ENCODE measurements at places on chromosomes 5 and 9.

DNA sequence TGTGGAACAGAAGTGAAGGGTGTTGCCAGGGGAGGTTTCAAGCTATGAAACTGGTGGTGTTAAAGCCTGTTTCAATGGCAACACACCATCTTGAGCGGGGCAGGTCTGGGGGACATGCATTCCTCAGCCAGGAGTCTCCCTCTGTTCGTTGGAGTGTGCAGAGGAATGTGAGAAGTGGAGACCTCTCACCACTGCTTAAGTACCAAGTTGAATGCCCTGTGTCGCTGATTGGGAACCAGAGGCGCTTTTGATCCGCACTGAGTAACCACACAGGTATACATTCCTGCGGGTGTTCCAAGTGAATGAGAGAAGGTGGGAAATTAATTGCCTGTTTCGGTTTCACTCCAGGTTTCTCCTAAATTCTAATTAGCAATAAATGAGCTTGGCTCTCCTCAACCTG is 99.4 kb downstream of the LIX1 start:
- no peak for DNase-seq

GRCh38 chr9:131608493-131609037 is 63.2 kb downstream of the PRRT1B start:
- DNase-seq = peak; percentile 96

GRCh38 chr5:10018201-10019069 is 231.3 kb downstream of the ATPSCKMT start:
- peak; percentile 63 for DNase-seq

- DNase-seq = peak; percentile 46
These were observed 31.8 kb downstream of the FABP6 start for GRCh38 chr5:160260881-160261815.

- DNase-seq = no peak
These were observed 53.2 kb upstream of the HMHB1 start for GRCh38 chr5:143758750-143759149.

GRCh38 chr9:88808019-88808656 is 183.1 kb upstream of the S1PR3 start:
- no peak for DNase-seq

GRCh38 chr5:13133951-13134350 is 810.5 kb downstream of the DNAH5 start:
- no peak for DNase-seq

DNA sequence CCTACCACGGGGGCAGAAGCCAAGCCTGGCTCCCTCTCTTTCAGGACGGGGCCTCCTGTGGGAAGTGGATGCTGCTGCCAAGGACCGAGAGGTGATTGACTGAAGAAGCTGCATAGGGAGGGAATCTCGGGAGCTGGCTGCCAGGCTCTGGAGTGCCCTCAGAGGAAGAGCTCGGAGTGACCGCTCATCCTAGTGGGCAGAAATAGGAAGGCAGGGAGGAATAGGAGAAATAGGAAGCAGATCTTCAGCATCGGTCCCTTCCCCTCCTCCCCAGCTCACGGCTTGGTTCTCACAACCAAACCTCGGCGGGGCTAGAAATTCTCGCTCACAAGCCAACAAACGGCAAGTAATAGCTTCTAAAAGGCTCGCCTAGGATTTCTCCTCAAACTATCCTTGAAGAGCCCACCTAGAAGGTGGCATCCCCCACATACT is 159.9 kb upstream of the RAI14 start:
- DNase-seq = no peak

GRCh38 chr5:84450617-84451414 is 66.1 kb upstream of the EDIL3 start:
- DNase-seq = peak; percentile 6

- DNase-seq = no peak
These were observed 98.5 kb upstream of the LHFPL2 start for GRCh38 chr5:78747055-78747454.

GRCh38 chr5:88979244-88979643 is 96.3 kb upstream of the MEF2C start:
- no peak for DNase-seq

DNA sequence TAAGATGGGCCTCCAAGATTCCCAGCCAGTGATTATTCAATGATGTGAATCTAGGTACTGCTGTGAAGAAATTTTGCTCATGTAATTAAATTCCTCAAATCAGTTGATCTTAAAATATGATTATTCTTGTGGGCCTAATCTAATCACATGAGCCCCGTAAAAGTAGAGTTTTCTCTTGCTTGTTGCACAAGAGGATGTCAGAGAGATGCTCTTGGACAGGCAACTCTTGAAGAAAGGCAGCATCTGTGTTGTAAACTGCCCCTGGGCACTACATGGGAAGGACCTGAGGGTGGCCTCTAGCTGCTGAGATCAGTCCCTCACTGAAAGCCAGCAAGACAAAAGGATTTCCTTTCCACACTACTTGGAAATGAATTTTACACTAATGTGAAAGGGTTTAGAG is 132.9 kb downstream of the TRPM3 start:
- no peak for DNase-seq

DNA sequence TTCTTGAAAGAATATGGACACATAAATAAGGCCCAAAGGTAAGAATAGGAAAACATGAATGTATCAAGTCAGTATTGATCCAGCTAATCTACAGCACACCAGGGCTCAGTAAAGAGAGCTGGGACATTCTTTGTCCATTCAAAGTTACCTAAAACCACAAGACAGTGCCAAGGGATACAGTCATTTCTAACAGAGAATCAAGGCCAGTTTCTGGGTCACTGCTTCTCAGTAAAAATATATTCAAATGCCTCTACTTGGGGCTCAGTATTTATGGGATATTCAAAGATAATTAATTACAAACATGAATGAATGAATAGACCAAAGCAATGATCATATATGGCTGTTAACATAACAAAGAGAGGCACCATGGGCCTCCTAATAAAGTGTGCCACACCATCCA is 34.9 kb downstream of the MTMR12 start:
- DNase-seq = no peak

DNA sequence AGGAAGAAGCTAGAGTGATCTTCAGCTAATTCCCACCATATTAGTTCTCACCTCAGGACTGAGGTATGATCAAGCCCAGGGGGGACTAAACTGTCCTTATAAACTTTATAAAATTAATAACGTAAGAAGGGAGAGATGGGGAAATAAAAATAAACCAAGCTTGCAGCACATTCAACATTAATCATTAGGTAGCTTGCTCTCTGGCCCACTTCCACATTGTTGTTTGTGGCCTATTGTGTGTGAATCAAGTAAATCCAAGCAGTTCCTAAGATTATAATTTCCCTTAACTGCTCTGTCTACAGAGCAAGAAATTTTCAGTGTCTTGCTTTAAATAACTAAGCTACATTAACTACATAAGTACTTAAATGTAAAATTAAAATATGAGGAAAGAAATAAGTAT is 131.3 kb upstream of the ABCA1 start:
- DNase-seq = no peak

DNA sequence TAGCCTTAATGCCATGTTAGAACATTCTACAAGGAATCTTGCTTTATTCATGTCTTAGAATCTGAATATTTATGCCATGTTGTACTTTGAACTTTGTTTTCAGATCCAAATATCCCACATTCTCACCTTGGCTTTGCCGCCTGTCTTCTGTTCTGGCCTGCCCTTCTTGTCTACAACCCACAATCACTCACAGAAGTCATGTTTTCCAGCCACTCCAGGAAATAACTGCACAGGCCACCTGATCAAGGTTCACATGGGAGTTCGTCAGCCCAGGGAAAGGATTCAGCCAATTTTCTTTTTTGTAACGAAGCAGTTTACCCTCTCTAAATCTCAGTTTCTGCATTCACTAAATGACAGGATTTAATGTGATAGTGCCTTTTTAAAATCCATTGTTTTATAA is 70.5 kb downstream of the JAKMIP2 start:
- no peak for DNase-seq

- DNase-seq = no peak
These were observed 265.1 kb downstream of the ARL15 start for GRCh38 chr5:54045077-54045792.

DNA sequence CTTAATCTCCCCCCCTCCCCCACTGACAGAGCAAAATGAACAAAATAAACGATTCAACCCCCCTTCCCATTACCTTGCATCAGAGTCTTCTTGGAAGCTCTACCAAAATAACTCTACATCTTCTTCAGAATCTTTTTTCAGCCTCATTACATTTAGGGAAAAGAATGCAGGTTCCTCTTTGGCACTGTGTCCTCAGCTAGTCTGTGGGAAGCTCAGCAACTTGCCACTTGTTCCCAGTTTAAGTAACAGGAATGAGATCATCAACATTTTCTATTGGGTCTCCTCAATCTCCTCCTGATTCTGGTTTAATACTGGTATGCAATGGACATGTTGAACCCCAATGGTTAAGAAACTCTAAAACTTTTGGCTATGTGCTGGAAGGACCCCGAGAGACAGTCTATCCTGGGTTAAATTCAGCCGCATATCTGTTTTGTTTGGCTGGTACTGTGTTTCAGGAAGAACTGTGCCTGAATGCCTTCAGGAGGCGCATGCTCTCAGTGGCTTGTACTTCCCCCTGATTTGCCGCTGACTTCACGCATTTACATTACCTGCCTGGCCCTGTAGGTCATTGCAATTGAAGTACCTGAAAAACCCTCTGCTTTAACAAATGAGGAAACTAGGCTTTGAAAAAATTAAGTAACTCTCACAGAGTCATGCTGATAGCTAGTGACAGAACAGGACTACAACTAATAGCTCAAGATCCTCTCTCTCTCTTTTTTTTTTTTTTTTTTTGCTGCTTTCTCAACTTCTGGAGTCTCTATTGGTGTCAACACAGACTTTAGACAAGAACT is 78.1 kb upstream of the HMHB1 start:
- DNase-seq = peak; percentile 30

DNA sequence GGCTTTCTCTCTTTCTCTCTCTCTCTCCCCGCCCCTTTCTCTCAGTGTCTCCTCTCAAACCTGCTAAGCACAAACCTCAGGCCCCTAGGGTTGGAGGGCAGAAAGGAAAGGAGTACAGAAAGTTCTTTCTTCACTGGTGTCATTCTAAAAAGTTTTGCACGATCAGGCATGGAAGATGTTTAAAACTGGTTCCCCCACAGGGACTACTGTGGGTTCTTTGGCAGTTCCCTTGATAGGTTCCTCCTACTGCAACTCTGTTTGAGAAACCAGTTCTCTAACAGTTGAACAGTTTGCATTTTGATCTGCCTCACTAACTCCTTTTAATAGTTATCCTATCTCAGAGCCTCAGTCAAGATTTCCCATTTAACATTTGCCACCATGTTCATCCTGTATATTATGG is 82.9 kb downstream of the CDO1 start:
- DNase-seq = no peak

- DNase-seq = no peak
These were observed 47.7 kb upstream of the TESK1 start for GRCh38 chr9:35557320-35557719.

DNA sequence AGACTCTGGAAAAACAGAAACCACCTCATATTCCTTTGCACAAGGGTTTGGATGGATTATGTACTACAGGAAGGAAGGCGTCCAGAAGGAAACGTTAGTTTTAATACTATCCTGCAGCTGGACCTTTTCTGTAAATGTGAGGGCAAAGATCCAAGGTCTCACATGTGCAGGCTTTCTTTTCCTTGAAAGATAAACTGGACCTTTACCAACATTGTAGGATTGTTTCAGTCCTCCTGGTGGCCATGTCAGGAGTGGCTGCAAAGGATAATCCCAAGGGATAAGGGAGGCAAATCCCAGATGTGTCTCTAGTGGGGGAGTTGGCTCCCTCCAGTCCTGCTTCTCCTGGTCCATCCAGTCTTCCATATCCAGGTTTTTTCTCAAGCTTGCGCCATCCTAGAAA is 397.5 kb downstream of the HTR1A start:
- no peak for DNase-seq

DNA sequence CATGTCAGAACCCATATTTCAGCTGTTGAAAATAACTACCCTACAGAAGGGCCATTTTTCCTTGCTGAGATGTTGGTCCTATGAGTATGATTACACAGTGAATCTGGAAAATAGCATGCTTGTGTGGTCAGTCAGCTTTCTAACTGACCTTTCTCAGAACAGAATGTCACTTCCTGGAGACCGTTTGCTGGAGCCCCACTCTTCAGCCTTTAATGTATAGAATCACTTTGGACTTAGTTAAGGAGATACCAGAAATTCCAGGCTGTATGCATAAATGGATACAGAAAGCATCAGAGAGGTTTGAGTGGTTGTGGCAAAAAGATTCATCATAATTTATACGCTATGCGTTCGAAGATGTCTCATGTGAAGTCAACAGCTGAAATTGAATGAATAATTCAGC is 488.1 kb downstream of the EBF1 start:
- no peak for DNase-seq

GRCh38 chr5:14706615-14707021 is 42.1 kb downstream of the OTULIN start:
- DNase-seq = peak; percentile 83

- DNase-seq = no peak
These were observed 284.0 kb upstream of the VLDLR start for GRCh38 chr9:2337627-2338026.

DNA sequence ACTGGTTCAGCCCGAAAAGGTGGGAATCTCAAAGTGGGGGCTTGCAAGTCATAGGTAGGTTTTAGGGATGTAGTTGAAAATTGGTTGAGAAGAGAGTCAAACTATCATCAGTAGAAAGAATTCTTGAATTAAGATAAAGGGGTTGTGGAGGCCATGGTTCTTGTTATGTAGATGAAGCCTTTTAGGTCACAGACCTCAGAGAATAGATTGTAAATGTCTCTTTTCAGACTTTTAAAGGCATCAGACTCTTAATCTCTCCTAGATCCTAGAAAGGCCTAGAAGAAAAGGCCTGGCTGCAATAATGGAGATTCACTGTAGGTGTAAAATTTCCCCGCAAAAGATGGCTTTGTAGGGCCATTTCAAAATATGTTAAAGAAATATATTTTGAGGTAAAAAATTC is 96.4 kb downstream of the PSAT1 start:
- no peak for DNase-seq

- DNase-seq = peak; percentile 67
These were observed 164.2 kb downstream of the AUH start for GRCh38 chr9:91197232-91198181.

DNA sequence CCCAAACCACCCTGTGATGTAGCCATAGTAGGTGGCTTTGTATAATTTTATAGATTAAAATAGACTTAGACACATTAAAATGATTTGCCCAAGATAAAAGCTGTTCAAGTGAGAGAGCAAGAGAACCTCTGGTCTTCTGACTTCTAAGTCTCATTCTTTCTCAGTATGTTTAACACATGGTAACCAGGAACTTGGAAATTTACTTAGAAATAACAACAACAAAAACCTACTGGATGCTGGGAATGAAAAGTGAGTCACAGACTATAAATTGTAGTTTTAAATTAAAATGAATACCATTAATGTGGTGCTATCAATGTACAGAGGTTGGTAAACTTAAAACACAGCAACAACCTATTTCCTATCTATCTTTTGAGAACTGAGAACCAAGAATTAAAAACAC is 30.4 kb downstream of the HMGCR start:
- DNase-seq = no peak

Measured in hepatic stellate cell (primary cell).